ENCODE measurements at places on chromosomes 11 and 22.
A peak's percentile ranks its signal among the peaks of the same experiment; 100 is the strongest.

DNA sequence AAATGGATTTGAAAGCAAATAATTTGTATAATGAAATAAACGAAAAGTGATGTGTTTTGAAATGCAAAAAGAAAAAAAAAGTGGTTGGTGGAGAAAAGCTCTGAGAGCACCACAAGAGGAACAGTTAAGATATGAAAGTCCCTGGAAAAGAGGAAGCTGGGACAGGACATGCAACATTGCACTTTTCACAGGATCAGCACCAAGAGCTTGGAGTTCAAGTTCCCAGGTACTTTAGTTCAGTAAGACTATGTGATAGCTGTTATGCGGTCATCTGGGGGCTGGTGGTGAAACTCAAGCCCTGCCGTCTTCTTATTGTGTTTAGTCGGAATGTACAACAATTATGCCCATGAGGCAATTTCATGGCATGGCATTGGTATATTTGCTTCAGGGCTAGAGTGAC, 17.1 kb upstream of the MS4A4A start:
- DNase-seq: no peak

- no peak for DNase-seq
These were observed 1194.9 kb downstream of the BRD1 start for GRCh38 chr22:48632646-48633246.

- DNase-seq: peak; percentile 48
These were observed 6.5 kb downstream of the ADORA2A start for GRCh38 chr22:24433828-24434470.

DNA sequence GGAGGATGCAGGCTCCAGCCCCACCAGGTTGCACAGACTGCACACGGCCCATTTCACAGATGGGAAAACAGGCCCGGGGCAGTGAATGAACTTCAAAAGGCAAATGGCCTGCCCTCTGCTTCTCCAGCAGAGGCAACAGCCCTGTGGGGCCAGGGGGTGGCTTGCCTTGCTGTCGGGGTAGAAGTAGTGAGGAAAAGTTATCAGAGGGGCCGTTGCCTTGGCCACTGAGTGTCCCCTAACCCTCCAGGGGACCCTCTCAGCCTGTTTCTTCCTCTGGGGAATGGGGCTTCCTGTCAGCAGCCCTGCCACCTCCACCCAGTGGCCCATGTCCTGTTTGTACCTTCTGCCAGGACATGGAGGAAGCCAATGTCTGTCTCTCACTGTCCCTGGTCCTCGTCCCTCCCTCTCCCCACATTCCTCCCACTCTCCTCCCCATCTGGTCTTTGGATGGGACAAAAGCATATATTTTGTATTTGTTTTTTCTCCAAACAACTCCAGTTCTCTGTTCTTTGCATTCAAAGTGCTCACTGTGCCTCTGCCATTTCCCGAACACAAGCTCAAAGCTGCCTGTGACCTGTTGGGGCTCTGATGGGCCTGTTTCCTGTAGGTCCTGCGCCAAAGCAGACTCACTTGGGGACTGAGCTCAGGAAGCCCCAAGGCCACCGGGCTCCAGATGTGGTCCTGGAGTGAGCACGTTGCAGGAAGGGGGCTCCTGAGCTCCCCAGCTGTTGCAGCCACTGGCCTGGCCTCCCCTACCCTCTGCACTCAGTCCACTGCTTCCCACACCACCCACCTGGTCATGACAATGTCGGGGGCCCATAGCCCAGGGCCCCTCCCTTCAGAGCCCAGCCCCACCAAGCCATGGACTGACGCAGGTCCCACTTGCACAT, 9.5 kb downstream of the MAP4K2 start:
- DNase-seq: no peak

GRCh38 chr22:22867996-22868715, 19.5 kb upstream of the IGLL5 start:
- DNase-seq: no peak

GRCh38 chr11:19683862-19684491, 28.7 kb upstream of the NAV2 start:
- no peak for DNase-seq

GRCh38 chr22:50262460-50262911, 1.0 kb upstream of the MAPK12 start:
- DNase-seq: no peak

DNA sequence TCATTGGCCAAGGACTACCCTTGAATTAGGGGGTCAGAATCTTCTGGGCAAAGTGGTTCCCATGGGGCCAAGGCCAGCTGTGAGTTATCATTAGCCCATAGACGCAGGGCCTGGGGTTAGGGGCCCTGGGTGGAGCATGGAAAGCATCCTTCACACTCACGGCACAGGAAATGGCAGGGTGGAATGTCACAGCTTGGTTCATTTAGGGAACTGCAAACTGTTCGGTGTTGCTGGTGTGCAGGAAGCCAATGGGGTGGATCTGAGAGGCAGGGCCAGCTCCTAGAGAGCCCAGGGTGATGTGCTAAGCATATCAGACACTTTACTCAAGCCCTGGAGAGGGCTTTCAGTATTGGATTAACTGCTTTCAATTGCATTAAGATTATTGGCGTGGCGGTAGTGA, 42.9 kb downstream of the TECTA start:
- DNase-seq: no peak

DNA sequence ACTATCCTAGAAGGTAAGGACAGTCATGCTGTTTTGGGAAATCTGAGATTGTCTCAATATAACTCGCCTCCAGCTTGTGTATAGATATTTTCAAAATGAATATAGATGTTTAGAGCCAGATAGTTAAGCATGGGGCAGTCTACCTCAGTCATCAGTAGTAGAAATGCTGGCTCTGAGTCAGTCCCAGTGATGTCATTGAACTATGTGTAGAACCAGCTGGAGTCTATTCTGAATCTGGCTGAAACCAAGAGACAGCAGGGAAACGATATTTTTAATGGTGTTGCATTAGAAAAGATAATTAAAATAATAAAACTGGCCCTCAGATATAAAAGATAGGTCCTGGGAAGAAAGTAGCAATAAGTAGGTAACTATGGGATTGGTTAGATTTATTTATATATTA, 25.9 kb downstream of the PIWIL4 start:
- DNase-seq: no peak

GRCh38 chr22:45516163-45516562, 13.5 kb downstream of the FBLN1 start:
- no peak for DNase-seq

DNA sequence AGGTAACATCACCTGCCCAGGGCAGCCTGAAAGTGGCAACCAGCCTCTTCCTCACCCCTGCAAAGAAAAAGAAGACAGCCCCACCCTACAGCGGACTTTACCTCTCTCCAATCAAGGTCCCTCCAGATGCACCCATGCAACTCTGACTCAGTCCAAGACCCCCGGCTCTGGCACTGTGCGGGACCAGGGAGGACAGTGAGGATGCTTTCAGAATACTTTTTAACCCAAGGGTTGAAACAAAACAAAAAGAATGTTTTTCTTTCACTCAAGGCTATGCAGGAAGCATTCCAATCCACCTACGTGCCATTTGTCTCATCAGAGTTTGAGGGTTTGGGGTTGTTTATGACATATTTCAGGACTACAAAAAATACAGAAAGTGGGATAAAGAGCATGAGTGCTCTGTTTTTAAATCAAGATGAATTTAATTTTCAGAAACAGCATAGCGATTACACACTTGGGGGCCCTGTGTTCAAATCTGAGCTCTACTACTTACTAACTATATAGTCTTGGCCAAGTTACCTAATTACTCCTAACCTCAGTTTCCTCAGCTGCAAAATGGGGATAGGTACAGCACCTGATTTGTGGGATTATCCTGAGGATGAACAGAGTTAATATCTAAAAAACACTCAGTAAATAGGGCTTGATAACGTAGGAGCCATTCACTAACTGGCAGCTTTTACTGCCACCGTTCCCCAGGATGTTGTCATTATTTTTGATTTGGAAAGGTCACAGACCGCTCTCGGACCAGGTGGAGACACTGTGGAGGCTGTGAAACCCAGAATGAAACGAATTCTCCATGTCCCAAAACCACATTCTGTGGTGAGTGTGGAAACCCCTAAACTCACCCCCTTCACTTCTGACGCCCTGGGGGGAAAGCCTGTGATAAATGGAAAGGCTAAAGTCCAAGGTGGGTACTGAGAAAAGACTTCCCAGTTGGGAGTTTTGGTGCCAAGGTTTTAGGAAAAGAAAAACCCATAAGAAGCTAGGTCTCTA, 5.6 kb downstream of the PLAAT3 start:
- no peak for DNase-seq

DNA sequence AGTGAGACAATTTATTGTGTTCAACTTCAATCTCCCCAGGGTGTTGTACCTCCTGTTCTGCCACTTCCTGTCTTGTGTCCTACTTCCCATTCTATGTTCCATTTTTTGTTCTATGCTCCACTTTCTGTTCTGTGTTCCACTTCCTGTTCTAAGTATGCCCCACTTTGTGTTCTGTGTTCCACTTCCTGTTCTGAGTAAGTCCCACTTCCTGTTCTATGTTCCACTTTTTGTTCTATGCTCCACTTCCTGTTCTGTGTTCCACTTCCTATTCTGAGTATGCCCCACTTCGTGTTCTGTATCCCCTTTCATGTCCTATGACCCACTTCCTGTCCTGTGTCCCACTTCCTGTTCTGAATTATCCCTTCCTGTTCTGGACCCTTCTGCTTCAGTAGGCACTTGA, 732.7 kb downstream of the TBC1D22A start:
- no peak for DNase-seq

- DNase-seq: no peak
These were observed 30.6 kb upstream of the TSKU start for GRCh38 chr11:76752321-76753143.

DNA sequence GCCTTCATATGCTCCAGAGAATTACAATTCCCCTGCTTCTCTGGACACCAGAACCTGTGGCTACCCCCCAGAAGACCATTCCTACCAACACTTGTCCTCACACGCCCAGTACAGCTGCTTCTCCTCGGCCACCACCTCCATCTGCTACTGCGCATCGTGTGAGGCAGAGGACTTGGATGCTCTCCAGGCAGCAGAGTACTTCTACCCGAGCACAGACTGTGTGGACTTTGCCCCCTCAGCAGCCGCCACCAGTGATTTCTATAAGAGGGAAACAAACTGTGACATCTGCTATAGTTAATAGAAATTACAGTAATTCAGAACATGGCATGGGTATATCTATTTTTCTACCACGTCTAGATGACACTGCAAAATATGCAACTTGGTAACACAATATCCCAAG, 9.8 kb downstream of the POU2AF3 start:
- DNase-seq: no peak

DNA sequence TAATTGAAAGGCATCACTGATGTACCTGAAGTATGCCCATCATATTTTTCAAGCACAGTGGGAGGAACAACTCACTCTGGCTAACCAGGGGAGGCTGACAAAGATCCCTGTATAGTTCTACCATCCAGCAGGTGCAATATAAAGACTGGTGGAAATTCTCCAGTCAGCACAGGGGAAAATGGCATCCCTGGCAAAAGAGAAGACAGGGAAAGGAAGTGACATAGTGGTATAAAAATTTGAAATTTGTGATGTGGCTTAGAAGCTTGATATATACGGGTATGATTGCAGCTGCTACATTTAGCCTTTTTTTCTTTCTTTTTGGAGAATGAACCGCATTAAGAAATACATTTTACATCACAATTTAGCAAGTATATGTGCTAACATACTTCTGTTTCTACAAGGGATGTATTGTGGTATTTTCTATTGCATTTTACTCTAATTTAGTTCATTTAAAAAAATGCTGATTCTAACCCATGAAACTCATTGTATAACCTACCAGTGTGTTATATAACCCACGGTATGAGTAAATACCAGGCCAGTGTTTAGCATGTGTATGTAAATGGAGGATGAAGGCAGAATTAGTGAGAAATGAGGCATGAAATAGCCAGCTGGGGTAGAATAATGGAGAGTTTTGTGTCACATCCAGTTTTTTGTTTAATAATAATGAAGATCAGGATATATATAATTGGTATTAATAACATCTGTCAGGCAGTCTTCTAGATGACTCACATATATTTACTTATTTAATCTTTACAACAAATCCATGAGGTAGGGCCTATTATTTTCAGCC, 186.1 kb downstream of the ARHGAP42 start:
- DNase-seq: no peak

DNA sequence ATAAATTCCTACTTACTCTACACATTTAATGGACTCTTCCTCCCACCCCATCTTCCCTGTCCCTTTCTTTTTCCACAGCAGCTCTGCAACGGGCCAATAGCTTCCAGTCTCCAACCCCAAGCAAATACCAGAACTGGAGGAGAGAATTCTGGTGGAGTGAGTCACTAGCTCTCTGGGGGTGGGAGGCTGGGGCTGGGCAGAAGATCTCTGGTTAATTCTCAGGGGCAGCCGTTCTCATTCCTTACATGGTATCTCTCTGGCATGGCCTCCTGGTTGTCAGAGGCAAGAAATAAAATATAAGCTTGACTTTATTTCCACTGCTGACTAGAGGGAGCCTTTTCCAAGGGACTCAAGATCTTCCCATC, 90.4 kb upstream of the PARVA start:
- DNase-seq: no peak

DNA sequence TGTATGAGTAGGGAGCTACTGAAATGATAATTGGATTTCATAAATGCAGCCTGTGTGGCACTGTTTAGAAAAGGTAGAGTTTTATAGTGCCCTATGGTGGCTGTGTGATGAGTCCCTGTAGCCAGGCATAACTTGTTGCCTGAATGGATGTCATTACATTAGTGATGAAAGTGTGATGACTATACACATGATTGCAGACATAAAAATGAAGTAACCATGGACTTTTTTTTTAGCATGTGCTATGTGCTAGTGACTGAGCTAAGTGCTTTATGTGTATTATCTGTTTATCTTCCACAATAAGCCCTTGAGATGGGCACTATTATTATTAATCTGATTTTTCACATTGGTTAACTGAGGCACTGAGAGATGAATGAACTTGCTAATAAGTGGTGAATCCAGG, 13.5 kb upstream of the GRAMD1B start:
- DNase-seq: no peak

DNA sequence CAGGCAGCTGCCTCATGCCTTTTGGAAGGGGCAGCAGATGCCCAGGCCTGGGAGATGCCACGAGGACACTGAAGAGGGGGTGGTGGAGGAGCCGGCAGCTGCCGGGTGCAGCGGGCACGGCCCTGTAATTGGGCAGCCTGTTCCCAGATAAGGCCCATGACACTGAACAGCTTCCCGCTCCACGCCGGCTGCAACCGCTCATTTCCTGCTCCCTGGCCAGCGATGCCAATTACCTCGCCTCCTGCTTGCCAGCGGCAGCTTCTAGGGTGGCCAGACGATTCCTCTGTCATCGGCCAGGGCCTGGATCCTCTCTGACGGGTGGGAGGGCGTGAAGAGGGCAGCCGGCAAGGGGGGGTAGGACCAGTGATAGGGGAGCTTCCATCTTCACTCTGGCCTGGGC, 22.8 kb downstream of the FLRT1 start:
- no peak for DNase-seq

GRCh38 chr22:30947816-30948454, 20.6 kb downstream of the MORC2 start:
- no peak for DNase-seq

DNA sequence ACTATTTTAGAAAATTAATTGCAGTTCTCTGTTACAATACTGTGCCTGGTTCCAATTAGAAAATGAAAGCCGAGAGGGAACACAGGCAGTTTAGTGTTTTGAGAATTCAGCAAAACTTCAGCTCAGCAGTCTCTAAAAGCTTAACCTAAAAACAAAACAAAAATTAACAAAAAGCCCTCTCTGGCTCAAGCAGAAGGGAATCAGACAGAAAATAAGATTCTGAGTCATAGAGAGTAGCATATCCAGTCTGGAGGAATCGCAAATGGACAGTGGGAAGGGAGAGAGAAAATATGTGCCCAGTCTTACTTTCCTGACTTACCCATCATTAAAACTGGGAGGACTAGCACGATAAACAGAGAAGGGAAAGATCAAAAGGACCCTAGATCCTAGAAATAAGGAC, 38.1 kb upstream of the CHRM4 start:
- no peak for DNase-seq

Measured in activated T-cell treated with anti-CD3 and anti-CD28 coated beads, Interleukin-2, amount 50 U/mL, for 1 hour (primary cell).